Fibroblast of skin of right biceps (primary cell): ENCODE measurements at places on chromosomes 13 and 19.

DNA sequence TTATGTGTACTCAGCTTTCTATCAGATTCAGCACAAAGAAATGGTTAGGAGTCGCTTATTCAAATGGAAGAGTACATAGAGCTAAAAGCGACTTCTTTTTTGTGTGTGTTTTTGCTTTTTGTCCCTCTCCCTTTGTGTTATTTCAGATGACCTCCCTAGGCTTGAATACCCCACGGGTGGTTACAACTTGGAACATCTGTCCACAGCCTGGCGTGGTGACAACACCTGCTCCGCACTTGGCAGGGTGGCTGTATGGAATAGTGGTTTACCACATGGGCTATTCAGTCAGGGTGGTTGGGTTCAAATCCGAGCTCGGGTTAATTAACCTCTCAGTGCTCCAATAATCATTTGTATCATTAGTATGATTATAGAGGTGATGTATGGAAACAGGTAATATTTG, 151.6 kb upstream of the FREM2 start:
- DNase-seq, result no peak

- no peak for DNase-seq
Observed at GRCh38 chr13:27024776-27025492, 146.7 kb downstream of the USP12 start.

DNA sequence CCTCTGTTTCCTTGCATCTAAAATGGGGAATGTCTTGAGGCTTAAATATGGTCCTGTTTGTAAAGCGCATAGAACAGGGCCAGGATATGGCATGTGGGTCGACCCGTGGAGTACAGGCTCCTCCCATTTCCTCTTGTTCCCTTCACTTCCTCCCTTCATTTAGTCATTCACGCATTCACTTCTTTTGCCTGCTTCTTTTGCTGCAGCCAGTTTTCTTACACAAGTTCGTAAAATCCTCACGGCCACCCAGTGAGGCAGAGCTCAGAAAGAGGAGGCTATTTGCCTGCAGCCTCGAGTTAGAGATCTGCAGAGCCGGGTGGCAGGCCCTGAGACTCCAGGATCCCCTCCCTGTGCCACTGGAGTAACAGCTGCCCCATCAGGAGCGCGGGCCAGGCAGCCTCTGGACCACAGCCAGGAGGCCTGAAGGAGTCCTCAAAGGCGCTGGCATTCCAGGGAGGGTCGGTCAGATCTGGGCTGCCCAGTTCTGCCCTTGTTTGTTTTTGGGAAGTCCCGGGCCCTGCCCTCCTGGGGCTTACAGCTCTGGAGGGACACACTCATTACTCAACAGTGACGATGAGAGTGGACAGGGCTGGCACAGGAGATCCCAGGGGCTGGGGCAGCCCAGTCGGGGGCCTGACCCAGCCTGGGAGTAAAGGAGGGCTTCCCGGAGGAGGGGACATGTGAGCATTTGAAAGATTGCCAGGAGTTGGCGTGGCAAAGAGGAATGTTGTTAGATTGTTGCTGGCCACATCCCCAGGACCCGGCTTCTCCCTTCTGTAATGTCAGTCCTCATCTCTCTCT, 4.6 kb downstream of the PPP5C start:
- peak; percentile 49 for DNase-seq

- DNase-seq, result no peak
Observed at GRCh38 chr13:21014139-21014501, 47.3 kb downstream of the LATS2 start.

DNA sequence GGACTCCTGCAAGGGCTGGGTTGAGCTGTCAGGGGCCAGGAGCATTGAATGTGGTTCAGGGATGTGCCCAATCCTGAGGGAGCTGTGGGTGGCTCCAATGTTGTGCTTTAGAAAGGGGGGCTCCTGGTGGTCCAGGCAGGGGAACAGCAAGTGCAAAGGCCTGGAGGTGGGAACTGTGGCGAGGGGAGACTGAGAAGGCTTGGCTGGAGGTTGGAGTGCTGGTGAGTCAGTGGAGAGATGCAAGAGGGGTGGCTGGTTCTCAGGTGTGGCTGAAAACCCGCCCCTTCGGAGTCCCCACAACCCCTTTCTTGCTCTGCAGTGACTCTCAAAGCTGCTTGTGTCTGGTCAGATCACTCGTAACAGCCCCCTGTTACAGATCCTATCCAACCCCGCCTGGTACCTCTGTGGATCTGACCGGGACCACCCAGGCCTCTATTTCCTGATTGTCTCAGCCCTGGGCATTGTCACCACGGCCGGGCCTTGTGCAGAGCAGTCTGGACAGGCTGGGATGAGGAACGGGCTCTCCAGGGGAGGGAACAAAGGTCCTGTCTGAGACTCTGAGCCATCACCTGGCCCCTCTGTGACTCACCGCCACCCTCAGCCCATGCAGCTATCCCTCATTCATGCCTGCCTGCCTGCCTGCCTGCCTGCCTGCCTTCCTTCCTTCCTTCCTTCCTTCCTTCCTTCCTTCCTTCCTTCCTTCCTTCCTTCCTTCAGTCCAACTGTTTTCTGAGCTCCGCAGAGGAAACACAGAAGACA, 1.4 kb upstream of the KCNN1 start:
- no peak for DNase-seq

GRCh38 chr19:58118979-58119733, 21.1 kb upstream of the ZSCAN18 start:
- no peak for DNase-seq

DNA sequence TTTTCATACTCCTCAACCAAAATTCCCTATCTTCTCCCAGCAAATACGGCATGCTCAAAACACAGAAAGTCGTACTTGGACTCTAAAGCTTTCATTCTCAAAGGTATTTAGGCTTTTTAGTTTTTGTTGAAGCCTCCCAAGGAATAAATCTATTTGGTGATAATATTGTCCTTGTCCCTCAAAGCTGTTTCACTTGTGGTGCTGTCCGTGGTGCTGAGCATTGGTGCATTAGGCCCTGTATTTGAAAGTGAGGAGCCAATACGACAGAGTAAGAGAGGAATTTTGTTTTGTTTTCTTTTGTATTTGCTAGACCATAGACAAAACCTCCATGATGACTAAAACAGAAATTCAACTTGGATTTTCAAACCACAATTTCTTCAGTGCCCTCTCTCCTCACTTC, 3.2 kb upstream of the LGALS13 start:
- DNase-seq, result peak; percentile 29

GRCh38 chr13:46531953-46532352, 21.0 kb upstream of the LRCH1 start:
- DNase-seq, result no peak

DNA sequence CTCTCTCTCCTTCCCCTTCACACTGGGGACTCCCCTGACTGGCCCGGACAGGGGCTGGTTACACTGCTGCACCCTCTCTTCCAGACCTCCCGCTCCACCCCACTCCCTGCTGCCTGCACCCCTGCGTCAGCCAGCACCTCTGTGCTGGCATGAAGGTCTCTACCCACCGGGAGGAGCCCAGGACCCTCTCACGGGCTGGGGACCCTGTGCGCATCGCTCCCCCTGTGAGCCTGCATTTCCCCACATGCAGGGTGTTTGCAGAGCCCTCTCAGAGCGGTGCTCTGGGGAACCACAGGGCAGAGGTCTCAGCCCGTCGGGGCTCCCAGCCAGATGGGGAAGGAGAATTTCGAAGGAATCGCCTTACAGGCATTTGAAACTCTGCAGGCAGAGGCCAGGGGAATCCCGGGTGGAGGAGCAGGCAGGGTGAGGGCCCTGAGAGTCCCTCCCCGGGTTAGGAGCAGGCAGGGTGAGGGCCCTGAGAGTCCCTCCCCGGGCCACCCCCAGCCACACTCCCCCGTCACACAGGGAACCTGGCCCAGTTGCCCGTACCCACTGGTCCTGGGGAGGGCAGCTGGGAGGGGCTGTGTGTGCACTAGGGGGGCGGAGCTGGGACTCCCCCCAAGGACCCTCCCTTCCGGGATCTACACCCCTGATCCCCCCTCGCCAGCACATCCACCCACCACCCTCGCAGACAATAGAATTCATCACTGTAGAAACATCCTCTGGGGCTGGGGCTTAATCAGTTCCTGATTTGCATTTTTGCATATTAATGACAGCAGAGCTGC, 16.3 kb upstream of the TCF3 start:
- DNase-seq, result no peak

- no peak for DNase-seq
Observed at GRCh38 chr19:41707871-41708371, 505 bp upstream of the CEACAM5 start.

DNA sequence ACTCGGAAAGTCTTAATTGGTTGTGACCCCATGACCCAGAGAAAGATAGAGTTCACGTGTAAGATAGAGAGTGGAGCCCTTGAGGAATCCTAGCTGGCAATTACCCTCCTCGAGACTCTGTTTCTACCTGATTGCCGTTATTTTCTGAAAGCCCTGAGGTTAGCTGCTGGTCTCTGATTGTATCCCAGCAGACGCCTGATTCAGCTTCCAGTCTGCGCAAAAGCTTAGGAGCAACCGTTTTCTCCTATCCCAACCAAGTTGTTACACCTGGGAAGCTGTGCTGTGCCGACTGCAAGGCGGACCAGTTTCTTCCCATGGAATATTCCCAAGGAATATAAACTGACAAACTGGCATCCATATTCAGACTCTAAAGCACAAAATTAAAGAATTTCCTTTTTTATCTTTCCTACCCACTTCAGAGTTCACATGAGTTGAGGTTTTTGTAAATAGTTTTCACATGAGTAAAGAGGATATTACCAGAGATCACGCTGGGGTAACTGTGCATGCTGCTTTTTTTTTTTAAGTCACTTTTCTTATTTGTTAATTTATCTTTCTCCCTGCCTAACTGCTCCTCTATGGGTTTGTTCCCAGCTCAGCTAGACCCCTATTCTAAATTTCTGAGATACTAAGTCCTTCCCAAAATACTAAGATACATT, 1.5 kb upstream of the TRPC4 start:
- DNase-seq, result peak; percentile 79

DNA sequence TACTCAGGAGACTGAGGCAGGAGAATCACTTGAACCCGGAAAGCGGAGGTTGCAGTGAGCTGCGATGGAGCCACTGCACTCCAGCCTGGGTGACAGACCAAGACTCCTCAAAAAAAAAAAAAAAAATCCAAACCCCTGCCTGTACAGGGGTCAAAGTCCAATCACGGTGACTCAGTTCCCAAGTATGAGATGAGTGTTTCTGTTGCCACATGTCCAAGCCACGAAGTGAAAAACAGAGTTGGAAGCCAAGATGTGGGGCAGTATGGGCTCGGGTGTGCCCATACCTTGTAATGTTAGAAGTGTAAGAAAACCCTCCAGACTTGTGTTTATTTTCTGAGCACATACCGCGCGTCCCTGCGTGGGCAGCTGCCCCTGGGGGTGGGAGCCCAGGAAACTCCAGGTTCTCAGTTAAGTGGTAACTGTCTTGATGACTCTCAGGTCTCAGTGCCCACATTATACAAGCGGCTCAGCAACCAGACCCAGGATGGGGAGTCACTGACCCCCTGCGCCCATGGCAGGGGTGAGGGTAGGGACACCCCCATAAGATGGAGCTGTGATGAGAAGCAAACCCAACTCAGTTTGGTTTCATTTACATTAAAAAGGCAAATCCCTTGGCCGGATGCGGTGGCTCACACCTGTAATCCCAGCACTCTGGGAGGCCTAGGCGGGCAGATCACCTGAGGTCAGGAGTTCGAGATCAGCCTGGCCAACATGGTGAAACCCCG, 1.2 kb upstream of the GPX4 start:
- DNase-seq, result peak; percentile 99

- no peak for DNase-seq
Observed at GRCh38 chr13:22538400-22538799, 642.4 kb upstream of the SGCG start.

DNA sequence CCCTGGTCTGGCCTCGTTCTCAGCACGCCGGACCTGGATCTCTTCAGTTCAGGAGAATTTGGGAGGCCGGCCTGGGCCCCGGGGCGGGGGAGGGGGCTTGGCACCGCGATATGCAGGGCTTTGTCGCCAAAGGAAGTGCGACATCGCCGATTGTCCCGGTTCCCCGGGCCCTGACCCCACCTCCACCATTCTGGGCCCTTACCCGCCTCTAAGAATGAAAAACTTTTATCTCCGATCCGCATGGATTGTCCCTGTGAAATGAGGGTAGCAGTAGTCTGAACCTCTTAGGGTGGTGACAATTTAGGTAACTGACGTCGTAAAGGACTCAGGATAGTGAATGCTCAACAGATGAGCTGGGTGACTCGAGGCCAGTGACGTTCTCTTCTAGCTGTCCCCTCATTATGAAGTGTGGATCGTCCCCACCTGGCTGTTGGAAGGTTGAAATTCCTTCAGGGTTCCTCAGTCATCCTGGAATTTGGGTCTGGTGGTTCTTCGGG, 650 bp downstream of the DDA1 start:
- DNase-seq, result no peak

DNA sequence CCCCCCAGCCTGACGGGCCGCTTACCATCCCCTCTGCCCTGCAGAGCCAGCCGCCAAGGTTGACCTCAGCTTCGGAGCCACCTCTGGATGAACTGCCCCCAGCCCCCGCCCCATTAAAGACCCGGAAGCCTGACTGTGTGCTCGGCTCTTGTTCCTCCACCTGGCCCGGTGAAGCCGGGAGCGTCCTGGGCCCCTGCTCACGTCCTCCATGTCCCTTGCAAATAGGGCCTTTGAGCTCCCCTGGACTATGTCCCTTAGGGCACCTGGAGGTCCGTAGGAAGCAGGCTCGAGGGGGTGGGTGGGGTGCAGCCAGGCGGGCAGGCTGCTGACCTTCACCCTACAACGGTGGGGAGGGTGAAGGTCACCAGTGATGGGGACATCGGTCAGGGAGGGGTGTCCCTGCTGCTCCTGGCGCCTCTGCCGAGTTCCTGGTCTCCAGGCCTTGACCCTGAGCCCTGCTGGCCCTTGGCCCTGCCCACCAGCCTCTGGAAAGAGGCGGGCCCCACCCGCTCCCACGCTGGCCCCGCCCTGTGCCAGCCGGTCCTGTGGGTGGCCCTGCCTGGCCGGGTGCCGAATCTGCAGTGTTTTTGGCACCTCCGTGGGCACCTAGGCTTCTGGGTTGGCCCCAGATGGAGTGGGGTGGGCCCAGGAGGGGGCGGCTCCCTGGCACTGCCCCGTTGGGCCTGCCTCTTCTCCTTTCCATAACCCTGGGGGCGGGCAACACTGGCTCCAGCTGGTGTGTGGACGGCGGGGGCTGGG, 3.3 kb downstream of the ATP5F1D start:
- no peak for DNase-seq

DNA sequence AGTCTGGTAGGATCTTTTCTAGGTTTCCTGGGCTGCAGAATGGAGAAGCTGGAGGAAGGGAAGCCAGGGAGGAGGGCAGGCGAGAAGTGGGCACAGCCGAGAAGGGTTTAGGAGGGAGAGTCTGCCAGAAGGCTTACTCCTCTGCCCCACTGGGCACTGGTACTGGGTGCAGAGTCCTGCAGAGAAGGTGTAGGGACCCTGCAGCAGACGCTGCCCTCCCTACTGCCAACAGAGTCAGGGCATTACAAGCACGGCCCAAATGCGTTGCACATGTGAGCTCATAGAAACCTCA, 726 bp upstream of the PEPD start:
- DNase-seq, result no peak
